ENCODE measurements at places on chromosomes 3 and 15.

DNA sequence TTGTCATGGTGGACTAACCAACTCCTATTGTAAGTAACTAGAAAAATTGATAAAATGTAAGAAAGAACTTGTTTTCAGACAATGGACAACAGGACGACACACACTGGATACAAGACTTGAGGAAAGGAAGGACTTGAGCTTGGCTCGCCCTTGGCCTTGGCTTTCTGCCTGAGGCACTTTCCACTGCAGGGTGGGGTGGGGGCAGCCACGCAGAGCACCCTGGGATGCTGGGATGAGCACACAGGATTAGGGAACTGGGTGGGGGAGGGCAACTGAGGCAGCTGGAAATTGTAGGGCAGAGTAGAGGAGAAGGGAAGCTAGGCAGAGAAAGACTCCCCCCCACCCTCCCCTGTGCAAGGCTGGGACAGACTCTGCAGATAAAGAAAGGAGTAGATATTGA lies 25.5 kb upstream of the HHATL start:
- DNase-seq, result no peak

DNA sequence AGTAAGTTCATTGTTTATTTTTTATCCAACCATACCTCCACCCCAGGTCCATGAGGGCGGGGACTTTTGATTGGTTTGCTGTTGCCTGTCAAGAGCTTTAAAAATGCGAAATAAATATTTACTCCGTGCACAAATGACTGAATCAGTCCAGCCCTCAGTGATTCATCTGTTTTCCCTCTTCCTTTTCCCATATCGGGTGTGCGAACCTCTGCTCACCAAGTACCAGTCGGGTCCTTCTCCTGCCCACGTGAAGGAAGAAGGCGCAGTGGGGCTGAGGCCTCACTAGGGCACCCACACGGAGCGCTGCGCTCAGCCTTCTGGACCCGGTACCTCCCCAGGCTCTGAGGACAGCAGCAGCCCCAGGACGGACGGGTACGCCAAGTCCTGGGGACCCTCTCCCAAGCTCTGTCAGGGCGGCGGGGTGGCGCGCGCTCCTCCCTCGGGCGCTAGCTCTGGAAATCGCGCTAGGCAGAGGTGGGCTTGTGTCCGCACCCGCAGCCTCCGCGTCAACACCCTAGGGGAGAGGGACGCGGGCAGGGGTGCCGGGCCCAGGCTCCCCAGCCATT lies 70.5 kb upstream of the EPHB3 start:
- DNase-seq, result no peak

- peak; percentile 81 for DNase-seq
These were observed 397.3 kb upstream of the PROK2 start for GRCh38 chr3:72182206-72182605.

GRCh38 chr15:37933666-37934065 lies 774 bp upstream of the TMCO5A start:
- no peak for DNase-seq

- peak; percentile 34 for DNase-seq
These were observed 94.4 kb downstream of the DNASE1L3 start for GRCh38 chr3:58116161-58116955.

DNA sequence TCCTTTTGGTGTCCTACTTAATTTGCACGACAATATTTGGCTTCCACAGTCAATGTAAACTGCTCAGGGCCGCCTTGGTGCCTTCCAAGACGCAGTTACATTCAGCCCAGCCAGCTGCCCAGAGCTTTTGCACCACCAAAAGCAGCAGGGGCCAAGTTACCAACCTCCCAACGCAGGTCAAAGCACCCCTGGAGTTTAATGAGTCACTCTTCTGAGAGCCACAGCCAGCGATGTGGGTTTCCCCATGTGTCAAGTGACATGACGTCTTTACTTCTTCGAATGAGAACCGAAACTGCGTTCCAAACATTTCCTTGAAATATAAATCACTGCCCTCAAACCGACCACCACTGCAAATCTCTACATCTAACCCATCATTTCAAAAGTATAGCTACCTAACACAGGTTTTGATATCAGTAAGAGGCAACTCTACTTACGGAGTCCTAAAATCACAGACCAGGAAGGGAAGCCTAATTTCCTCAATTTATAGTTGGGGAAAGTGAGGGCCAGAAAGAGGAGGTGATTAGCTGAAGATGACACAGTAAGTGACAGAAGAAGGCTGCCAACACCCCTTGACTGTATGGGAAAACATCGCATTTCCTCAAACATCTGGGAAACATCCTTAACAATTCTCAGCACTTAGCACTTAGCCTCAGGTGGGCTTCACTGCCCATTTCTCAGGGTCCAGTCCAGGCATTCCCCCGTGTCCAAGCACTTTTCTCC lies 24.5 kb downstream of the MB21D2 start:
- peak; percentile 97 for DNase-seq

DNA sequence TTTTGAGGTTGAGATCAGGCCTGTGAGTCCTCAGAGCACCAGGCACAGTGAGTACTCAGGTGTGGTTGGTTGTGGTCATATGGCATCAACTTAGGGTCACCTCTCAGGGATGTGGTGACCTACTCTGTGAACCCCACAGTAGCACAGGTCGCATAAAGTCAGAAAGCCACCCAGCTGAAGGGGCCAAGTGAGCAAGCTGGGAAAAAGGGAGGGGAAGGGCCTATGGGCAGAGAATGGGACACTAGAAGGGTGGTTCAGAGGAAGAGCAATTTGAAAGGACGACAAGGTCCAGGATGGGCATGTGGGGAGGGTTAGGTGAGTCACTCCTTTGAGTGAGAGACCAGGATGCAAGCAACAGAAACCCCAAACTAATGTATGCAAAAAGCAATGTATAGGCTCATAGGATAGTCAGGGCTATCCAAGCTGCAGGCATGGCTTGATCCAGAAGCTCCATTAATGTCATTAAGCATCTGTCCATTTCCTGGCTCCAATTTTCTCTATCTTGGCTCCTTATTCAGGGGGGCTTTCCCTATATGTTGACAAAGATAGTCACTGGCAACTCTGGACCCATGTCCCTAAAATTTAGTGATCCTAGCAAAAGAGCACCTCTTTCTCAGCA lies 33.5 kb downstream of the HMCES start:
- no peak for DNase-seq

GRCh38 chr3:181718987-181719911 lies 7.5 kb downstream of the SOX2 start:
- DNase-seq, result no peak

GRCh38 chr3:24387000-24387399 lies 107.7 kb downstream of the THRB start:
- no peak for DNase-seq
